ENCODE measurements at places on chromosomes 3 and 15.

- no peak for DNase-seq
Measured at GRCh38 chr3:2526926-2527325, 428.3 kb downstream of the CNTN4 start.

DNA sequence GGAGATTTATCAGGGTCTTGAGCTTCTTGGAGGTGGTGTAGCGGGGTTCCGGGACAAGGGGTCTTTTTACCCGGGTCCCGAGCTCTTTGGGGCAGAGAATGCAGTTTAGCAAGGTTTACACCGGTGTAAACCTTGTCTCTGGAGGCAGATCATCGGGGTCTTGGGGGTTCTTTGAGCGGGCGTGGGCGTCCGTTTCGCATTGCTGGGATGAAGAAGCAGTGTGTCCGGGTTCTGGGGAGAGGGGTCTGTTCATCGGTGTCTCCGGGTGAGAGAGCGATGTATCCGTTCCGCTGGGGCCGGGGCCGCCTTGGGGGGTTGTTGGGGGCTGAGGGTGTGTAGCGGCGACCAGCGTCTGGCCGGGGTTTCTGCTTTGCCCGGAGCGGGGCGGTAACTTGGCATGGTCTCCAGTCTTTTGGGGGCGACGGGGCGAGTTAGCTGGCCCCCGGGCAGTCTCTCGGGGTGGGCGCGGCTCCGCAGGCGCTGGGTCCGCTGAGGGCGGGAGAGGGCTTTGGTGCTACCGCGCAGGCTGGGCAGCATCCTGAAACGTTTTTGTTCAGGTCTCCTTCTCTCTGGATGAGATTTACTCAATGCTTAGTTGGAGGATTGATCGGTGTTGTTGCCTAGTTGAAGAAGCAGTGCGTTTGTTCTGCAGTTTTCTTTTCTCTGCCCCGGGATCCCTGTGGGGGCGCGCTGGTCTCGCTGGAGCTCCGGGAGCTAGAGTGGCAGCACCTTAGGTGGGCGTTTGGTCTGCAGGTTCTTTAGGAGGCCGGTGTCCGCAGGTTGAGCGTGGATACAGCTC lies 843 bp downstream of the GLCE start:
- DNase-seq, result peak; percentile 36

DNA sequence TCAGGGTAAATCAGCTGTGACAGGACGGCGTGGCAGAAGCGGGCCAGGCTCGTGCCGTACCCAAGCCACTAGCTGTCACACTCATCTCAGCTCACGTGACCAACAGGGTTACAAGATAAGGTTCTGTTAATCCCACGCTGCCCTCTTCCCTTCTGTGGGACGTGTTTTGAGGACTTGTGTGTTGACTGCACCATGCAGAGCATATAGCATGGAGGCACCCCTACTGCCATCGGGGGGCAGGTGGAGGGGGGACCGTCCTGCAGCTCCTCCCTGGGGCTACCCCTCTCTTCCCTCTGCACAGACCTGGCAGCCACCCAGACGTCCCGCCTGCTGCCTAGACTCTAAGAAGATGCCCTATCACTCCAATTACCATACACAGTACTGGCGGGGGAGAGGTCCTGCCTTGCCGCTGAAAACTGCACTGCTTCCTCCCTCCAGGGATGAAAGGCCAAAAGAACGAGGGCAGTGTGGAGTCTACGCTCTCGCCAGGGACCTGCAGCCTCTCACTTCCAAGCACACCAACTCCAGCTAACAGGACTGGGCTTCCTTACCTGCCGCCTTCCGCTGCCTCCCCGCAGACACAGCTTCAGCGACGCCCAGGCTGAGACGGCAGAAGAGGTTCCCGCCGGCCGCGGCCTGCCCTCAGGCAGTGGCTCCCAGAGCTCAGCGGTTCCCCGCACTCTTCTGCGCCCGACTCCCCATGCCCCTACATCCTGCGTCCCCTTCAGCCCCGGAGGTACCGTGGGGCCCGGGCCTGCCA lies at the start of gene TNK2:
Gene TNK2, minus strand, starts transcription at position 618 of the 760 bp plus-strand sequence. CDS start 19,963 bp downstream, outside the sequence.
- DNase-seq, result peak; percentile 67

DNA sequence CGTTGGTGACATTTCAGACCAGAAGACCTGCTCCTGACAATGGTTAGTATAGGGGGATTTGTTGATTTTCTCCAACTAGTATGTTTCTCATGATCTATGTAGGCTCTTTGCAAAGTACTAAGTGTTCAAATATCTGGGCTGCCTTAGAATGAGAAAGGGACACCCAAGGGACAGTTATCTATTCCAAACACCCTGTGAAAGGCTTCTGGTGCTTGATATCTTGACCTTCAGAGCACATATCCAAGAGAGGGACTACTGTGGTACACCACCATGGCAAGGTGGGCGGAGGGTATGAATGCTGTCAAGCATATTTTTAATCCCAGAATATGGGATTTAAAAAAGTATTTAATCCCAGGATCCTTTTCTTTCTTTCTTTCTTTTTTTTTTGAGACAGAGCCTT lies 1.1 kb downstream of the FANCD2OS start:
- no peak for DNase-seq

DNA sequence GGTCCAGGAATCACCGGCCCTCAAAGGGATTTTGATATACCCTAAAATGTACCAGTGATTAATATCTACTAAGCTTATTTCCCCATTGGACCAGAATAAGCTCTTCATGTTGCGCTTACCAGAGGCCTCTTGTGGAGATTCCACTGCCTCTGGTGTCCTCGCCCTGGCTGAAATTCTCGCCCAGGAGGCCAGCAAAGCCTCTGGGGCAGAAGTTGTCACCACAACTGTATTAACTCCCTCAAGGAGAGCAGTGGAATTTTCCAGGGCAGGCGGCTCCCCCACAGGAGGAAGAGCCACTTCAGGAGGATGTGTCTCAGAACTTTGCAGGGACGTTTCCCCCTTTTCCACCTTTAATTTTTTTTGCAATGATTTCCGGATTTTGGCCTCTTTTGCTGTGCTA lies 6.9 kb downstream of the DPPA4 start:
- DNase-seq, result no peak

- DNase-seq, result no peak
Measured at GRCh38 chr3:53748512-53749271, 97.5 kb downstream of the CHDH start.

All from CD4-positive, alpha-beta T cell treated with Interleukin-17A for 4 hours (primary cell).